Midbrain (tissue), 1 donor: ENCODE measurements at places on chromosomes 2 and 18.

GRCh38 chr2:95073856-95074662, 47.5 kb downstream of the MRPS5 start:
- DNase-seq = peak; percentile 77

GRCh38 chr2:232632904-232633412, 446 bp upstream of the EFHD1 start:
- peak; percentile 90 for DNase-seq

DNA sequence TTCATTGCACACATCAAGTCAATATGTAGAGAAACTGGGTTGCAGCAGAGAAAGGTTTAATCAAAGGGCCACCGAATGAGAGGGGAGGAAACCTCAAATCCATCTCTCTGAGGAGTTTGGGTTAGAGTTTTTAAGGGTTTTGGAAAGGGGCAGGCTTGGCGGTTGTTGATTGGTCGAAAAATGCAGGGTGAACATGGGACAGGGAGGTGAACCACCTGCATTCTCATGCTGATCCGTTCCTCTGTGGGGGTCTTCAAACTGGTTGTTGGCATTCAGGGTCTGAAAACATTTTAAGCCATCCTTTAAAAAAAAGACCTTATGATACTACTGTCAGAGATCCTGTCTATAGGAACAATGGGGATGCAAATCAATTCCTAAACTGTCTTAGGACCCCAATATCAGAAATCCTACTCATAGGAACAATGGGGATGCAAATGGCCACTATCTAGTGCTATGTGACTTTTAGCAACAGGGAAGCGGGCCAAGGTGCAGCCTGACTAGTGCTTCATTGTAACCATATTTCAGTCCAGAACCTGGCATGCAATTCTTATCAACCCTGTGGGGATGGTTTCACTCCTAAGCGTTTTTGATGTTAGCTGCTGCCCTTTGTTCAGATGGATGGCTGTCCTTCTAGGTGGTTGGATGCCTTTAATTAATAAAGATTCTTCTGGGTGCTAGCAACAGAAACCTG, 120.1 kb upstream of the MGAT5 start:
- no peak for DNase-seq

- no peak for DNase-seq
These were observed 15.4 kb downstream of the PPM1B start for GRCh38 chr2:44184106-44184505.

DNA sequence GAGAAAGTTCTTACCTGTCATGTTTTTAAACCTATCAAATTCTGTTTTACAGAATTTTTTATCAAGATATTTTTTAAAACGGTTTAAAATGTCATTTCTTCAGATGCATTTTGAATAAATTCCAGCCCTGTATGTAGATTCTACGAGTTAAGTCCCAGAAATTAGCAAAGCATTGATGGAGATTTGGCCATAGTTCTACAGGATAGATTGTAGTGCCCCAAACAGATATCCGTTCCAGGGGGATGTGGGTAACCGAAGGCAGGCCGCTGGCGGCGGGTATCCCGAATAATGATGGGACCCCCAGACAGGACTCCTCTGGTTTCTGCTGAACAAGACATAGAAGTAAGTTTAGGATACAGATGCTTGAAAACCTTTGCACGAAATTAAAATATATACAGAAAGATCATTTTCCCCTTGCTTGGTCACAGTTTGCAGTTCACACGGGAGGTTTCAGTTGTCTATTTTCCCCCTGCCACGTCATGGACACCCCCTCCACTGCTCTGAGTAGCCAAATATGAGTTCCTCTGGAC, 755 bp downstream of the NOL4 start:
- DNase-seq = no peak

GRCh38 chr2:120979398-120979797, 243.7 kb downstream of the GLI2 start:
- no peak for DNase-seq

DNA sequence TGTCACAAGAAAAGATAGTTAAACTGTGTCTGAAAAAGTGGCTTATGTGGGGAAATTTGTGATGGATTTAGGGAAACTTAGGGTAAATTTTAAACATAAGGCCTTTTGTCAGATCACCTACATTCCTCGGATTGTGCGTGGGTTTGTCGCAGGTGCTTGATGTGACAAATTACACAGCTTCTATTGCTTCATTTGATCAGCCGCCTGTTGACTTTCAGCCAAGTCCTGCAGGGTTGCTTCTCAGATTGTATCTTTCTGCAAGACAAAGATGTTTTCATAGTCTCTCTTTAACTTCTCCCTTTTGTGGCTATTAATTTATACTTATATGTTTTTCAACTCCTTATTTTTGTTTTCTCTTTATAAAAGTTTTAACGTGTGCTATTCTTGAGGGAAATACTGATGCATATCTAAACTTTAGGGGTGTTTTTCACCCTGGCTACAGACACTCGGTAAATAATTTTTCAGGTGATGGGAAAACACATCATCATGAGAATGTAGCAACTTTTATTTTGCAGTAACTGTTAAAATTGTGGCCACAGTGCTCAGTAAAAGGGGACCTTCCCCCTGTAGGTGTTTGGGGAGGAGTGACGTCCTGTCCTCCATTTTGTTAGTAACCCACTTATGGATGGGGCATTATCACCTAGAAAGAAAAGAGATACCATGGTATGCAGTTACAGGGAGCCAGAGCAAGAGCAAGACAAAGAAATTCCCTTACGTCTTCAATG, 31.4 kb downstream of the GALM start:
- DNase-seq = no peak

GRCh38 chr2:175027755-175028154, 22.6 kb upstream of the CHN1 start:
- no peak for DNase-seq

DNA sequence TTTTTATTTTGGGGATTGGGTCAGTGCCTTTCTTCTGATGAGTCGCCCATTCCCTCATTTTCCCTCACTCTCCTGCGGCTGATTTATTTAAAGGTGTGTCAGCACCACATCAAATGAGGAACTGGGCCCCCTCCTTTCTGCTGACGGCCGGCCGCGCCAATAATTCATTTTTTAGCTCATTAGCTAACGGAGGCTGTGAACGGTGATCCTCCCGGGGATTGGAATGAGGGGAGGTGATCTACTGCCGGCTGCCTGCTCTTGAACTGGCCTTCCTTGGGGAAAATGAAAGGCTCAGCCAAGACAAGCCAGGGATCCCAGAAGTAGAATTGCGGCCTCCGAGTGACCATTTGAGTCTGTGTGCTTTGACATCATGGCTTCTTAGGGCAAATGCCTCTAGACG, 54.2 kb downstream of the GBX2 start:
- no peak for DNase-seq

GRCh38 chr2:21233194-21233593, 109.4 kb downstream of the TDRD15 start:
- no peak for DNase-seq

DNA sequence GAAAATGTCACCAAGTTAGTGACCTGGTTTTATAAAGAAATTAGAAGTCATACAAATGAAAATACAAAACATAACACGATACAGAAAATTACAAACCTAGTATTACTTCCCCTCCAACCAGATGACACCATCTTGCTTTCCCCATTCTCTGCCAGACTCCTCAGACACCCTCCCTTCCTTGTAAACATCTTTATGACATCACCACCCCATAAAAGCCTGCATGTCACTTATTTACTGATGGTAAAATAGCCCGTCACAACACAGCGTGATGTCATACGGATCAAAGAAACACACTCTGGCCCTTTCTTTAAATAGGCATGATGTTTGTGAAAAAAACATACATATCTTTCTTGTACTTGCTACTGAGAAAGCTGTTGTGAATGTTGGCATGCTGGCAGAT, 254.8 kb upstream of the SOX11 start:
- no peak for DNase-seq

DNA sequence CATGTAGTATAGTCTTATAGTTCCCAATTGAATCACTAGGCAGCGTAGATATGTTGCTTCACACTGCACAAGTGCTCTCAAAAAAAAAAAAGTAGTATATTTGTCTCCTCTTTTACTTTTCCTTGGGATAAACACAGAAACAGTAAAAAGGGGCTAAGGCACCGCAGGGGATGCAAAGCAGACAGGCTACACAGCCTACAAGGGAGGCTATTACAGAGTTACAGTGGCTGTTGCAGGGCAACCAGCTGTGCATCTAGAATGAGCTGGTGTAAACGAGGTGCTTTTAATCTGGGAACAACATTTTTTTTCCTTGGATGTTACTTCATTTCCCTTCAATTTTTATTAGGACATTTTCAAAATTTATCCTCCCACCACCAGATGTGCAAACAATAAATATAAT, 1934.7 kb upstream of the CELF4 start:
- DNase-seq = no peak

- DNase-seq = no peak
These were observed 145.6 kb downstream of the METTL4 start for GRCh38 chr18:2425426-2426317.
